Activated CD4-positive, alpha-beta T cell treated with anti-CD3 and anti-CD28 coated beads for 36 hours (primary cell): ENCODE measurements at places on chromosomes 12 and 14. TPM values are rescaled to one million over a fixed set of nuclear protein-coding genes. Genes with fewer than 3 reads are reported as not detected.
A peak's percentile ranks its signal among the peaks of the same experiment; 100 is the strongest.

CLEC2B gene
- 25.8 TPM for total RNA-seq

BTBD7 gene
- total RNA-seq = 9.5 TPM

DNA sequence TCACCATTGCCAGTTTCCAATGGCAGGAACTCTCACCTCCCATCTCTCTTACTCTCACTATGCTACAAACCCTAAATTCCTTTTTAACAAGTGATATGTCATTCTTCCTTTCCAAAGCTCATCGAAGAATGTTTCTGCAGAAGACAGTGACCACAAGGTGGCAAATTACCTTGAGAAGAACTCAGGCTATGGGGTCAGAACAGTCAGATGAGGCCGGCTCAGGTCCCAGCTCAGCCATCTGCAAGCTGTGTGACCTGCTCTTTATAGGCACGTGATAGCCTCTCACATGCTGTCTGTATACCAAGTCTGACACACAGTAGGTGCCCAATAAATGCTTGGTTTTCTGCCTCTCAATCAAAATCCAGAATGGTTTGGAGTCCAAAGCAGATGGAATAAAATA is 80.7 kb downstream of the FOXN3 start:
- no peak overlapping the region for H3K27ac ChIP-seq
- peaks cover 19% of the 10 kb centered on the region for H3K36me3 ChIP-seq
- H3K4me3 ChIP-seq = no peak overlapping the region
- DNase-seq = no peak
- peaks cover 49% of the 10 kb centered on the region for H3K4me1 ChIP-seq

- no peak overlapping the region for H3K27ac ChIP-seq
- no peaks in the 10 kb centered on the region for H3K4me1 ChIP-seq
- H3K27me3 ChIP-seq = peaks cover 5% of the 10 kb centered on the region
- no peak for DNase-seq
Observed at GRCh38 chr12:31021809-31022494, 51.7 kb upstream of the DDX11 start.

- H3K4me3 ChIP-seq = no peak overlapping the region
- no peak for DNase-seq
- no peaks in the 10 kb centered on the region for H3K27me3 ChIP-seq
- H3K36me3 ChIP-seq = peaks cover 2% of the 10 kb centered on the region
- peak overlapping the region; percentile 72 for H3K27ac ChIP-seq
Observed at GRCh38 chr12:116236976-116237375, 40.5 kb downstream of the MED13L start.
